Astrocyte of the cerebellum (primary cell): ENCODE measurements at places on chromosomes 1 and 21.

- peak; percentile 28 for DNase-seq
Measured at GRCh38 chr1:98662356-98662670, 792 bp downstream of the SNX7 start.

DNA sequence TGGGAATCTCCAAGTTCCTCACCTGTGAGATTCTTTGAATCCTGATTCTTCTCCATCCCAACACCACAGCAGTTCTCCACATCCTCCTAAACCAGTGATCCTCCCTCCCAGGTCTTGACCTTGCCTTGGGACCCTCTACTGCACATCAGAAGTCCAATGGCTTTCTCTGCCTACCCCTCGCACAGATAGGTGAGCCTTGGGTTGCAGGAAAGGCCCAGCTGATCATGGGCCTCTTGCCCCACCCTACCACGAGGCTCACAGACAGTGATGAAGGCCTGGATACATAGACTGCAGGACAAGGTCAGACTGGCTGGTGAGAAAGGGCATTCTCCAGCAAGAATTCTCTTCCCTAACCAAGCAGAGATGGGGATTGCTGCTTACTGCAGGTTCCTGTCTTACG lies 825 bp downstream of the FABP3 start:
- no peak for DNase-seq

DNA sequence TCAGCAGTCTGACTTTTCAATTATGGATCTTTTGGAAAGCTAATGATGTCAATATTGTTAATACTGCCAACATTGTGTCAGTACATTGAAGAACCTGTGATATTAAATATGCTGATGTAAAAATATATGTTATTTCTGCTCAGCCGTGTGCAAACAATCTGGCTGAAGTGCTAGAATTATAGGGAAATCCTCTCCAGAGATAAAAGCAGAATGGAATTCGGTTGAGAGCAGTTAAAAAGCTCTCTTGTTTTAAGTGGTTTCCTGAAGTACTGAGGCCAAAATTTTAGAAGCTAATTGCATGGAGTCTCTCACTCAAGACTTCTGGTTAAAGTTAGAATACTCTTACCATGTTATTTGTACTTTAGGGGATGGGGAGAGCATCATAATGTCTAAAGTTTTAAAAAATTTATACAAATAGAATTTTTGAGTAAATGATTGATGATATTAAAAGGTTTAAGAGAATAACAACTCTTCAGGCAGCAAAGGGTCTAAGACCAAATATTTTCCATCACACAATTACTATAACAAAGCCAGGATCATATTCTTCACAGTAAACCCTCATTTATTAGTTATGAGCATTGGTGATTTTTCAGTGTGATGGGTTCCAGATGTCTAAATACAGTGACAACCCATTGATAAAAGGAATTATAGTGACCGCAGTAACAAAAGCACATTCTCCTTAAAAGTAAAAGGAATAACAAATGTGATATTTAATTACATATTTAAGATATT lies 834.2 kb upstream of the CXADR start:
- no peak for DNase-seq

DNA sequence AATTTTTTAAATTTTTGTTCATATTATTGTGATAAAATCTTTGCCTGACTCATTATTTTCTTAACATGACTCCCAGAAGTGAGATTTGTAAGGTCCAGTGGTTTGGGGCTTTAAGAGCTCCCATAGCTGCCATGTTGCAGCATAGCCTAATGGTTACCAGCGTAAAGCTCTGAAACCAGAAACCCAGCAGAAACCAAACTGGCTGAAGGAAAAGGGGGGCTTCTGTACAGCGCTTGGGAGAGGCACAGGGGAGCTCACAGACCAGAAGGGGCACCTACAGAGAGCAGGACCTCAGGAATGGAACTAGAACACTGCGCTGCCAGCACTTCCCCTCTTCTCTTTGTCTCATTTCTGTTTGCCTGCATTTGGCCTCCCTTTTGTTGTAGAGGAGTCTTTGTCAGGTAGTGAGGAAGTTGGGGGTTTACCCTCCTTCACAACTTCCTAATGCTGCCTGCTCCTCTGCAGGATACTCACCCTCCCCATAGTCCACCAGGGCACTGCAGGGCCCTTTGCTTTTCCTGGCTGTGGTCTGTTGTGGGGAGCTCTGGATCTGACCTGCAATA lies 2.6 kb upstream of the PYCR2 start:
- no peak for DNase-seq

- DNase-seq, result no peak
Measured at GRCh38 chr1:198304431-198304830, 147.6 kb downstream of the NEK7 start.

DNA sequence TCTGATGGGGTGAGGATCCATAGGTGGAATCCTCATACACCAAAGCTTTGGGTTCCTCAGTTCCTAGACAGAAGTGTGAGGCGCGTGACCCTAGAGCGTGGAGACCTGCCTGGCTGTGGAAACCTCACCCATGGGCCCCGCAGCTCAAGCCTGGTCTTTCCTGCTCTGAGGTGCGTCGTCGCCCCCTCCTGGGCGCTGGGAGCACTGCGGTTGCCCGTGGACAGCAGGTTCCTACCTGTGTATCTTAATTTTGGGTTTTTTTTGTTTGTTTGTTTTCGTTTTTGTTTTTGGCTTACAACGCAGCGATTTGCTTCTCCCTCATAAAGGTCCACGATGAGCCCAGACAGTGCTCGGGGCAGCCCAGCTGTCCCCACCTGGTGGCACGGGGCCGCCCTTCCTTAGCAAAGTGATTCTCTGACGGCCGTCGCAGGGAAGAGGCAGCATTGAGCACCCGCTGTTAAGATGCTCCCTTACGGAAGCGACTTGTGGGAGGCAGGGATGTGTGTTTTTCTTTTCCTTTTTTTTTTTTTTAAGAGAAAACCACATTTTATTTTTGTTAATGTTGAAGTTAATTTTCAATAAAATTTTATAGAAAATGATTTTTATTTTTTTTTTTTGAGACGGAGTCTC lies 36.5 kb upstream of the TRAPPC10 start:
- DNase-seq, result peak; percentile 23

- DNase-seq, result no peak
Measured at GRCh38 chr1:198650506-198650905, 11.7 kb downstream of the PTPRC start.

GRCh38 chr1:41658431-41659158 lies 174.1 kb upstream of the EDN2 start:
- DNase-seq, result no peak

DNA sequence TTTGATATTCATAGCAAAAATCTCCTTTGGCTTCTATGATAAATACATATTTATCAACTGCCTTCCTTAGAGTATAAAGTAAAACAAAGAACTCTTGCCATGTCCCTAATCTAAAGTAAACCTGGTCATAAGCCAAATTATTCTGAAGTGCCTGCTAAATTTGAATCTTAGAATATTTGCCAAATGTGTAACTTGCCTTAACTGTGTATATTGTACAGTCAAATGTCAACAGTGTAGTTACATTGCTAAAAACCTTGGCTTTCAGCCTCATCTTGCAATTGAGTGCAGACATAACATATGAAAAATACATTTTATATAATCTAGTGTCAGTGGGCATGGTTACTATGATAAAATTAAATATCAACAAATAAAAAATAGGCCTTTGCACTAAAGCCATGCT lies 583.4 kb upstream of the ADAMTS5 start:
- DNase-seq, result no peak

- DNase-seq, result peak; percentile 37
Measured at GRCh38 chr1:20100632-20101355, 18.5 kb downstream of the PLA2G2D start.

- no peak for DNase-seq
Measured at GRCh38 chr1:5818755-5819154, 173.5 kb downstream of the NPHP4 start.

GRCh38 chr1:206851341-206852010 lies 13.9 kb upstream of the IL20 start:
- DNase-seq, result peak; percentile 64

DNA sequence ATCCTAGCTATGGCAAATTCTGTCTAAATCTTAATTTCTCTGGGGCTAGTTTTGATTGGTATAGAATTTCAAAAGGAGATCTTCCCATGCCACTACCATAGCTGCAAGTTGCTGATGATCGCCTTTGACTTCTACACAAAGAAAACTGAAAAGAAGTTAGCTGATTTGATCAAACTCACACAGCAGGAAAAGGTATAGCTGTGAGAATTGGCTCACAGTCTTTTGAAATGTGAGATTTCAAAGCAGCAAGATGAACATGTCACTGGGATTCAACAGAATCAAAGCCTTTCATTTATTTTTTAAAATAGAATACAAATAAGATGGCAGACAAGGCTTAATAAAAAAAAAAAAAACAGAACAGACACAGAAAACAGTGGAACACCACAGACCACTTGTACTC lies 7.5 kb upstream of the RGS1 start:
- no peak for DNase-seq

DNA sequence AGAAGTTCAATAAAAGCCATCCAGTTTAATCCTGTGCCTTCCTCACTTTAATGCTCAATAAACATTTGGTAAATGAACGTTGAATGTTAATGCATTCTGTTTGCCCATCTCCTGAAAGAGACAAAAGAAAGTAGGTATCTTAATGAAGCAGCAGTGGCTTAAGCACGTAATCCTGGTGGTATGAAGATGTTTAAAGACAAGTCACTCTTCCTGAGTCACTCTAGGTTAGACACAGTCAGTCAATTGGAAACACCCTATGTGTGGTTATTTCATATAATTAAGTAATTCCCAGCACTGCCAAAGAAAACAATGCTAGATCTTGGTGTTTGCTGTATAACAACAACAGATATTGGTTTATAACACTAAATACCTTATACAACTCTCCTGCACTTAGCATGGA lies 334.0 kb upstream of the FMN2 start:
- DNase-seq, result no peak
